ENCODE measurements at places on chromosomes 7 and 10. TPM values are rescaled to one million over a fixed set of nuclear protein-coding genes. Genes with fewer than 3 reads are reported as not detected.

Gene RET
- total RNA-seq, result 2.5 TPM

Gene FUOM
- 18.3 TPM for total RNA-seq

DNA sequence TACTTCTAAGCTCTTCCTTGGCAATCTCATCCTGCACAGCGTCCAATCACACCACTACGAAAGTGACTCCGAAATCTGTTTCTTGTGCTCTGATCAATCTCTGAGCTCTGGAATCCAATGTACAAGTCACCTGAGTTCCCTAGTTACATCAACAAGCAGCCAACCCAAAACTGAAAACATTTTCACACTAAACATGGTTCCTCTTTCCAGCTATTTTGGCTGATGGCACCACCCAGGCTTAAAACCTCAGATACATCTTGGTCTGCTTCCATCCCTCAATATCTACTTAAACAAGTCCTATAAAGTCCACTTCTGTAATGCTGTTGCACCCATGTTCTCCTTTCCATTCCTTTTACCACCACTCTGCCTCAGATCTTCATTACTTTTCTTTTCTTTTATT lies 3.6 kb downstream of the BLOC1S2 start:
- no peak overlapping the region for H3K27ac ChIP-seq
- H3K36me3 ChIP-seq, result peaks cover 14% of the 10 kb centered on the region
- no peak overlapping the region for H3K4me3 ChIP-seq
- peaks cover 24% of the 10 kb centered on the region for H3K4me1 ChIP-seq
- H3K27me3 ChIP-seq, result no peaks in the 10 kb centered on the region

Gene ELN
- 0.41 TPM for total RNA-seq

DNA sequence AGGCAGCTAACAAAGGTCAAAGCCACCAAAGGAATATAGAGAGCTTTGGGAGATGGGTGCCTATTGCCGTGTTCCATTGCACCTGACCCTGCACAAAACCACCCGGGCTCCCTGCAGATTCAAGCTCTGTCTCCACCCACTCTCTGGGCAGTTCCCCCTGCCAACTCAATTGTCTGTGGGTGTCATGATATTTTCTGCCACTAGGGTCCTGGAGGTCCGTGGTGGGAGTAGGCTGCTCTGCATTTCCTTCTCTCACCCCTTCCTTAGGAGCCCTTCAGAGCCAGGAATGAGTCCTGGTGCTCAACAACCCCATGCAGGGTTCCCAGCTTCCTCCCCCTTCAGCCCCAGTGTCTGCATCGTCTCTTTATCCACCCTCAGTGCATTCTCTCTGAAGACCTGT lies 34.1 kb downstream of the PNLIPRP2 start:
- H3K36me3 ChIP-seq, result peaks cover 3% of the 10 kb centered on the region
- peaks cover 9% of the 10 kb centered on the region for H3K27me3 ChIP-seq
- DNase-seq, result peak; percentile 31
- no peak overlapping the region for H3K27ac ChIP-seq
- peaks cover 4% of the 10 kb centered on the region for H3K4me1 ChIP-seq
- no peak overlapping the region for H3K4me3 ChIP-seq

Gene ANLN
- total RNA-seq, result 87.1 TPM

- no peaks in the 10 kb centered on the region for H3K36me3 ChIP-seq
- H3K4me3 ChIP-seq, result peak overlapping the region; percentile 95
- peaks cover 42% of the 10 kb centered on the region for H3K4me1 ChIP-seq
- peaks cover 20% of the 10 kb centered on the region for H3K27me3 ChIP-seq
These were observed 337 bp downstream of the TRIL start for GRCh38 chr7:28957751-28958234.

DNA sequence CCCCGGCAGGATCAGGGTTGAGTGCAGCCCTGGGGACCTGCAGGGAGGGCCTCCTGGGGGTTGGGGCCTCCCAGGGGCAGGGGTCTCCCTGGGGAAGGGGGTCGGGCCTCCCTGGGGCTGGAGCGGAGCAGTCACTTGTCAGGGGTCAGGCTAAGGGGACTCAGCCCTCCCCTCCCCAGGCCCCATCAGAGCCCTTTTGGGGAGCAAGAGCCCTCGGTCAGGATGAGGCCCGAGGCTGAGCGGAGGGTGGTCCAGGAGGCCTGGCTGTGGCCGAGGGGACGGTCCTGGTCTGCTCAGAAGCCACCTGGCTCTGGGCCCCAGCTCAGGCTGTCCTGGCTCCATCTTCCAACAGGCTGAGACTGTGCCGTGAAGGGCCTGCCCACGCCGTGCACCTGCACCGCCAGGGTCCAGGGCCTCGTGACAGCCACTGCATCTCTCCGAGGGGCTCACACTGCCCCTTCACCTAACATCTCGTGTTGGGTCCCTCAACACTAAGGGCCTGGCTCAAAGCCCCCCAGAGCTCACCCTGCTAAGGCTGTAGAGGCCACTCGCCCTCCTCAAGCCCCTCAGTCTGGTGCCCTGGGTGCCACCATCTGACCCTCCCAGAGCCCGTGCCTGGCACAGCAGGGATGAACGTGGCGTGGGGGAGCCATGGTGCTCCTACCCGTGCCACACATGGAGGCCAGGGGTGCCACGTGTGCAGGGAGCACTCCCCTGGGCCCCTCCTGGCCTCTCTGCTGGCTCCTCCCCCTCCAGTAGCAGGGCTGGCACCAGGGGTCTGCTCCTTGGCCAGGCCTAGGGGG lies 12.9 kb downstream of the BHLHA15 start:
- no peak for DNase-seq
- H3K27me3 ChIP-seq, result no peaks in the 10 kb centered on the region
- H3K4me1 ChIP-seq, result peaks cover 2% of the 10 kb centered on the region

Gene KLF14
- not detected for total RNA-seq

- peaks cover 10% of the 10 kb centered on the region for H3K4me1 ChIP-seq
- H3K4me3 ChIP-seq, result no peak overlapping the region
- no peak for DNase-seq
These were observed 61.1 kb downstream of the CHST15 start for GRCh38 chr10:124032087-124032935.

DNA sequence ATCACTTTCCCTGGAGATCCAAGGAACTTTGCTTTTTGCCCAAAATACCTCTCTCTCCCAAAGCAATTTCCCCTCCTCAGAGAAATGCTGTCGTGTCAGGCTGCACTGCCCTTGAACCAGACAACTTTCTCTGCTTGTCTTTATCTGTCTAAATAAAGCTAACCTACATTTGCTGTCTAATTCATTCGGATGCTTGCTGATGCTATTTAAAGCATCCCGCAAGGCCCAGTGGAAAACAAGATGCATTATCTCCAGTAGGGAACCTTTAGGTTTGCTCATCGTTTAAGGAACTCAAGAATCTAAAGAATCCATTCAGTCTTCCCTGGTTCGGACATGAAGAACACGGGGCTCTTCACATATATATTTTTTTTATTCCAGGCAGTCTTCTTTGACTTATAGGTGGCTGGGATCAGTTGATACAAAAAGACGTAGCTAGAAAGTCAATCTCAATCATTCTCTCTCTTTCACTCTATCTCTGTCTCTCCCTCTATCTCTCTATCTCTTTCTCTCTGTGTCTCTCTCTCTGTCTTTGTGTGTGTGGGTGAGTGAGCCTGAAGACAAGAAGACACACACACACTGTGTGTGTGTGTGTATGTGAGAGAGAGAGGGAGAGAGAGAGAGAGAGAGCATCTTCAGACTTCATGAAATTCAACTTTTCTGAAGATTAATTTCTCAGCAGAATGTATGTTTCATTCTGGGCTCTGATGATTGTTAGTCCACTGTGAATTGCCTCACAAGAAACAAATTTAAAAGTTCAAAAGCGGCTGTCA lies 92.8 kb upstream of the MKLN1 start:
- H3K4me3 ChIP-seq, result no peak overlapping the region
- H3K27me3 ChIP-seq, result no peaks in the 10 kb centered on the region
- H3K4me1 ChIP-seq, result peaks cover 6% of the 10 kb centered on the region
- DNase-seq, result no peak
- H3K36me3 ChIP-seq, result no peaks in the 10 kb centered on the region

GRCh38 chr7:49926720-49927119 lies 153.3 kb downstream of the VWC2 start:
- DNase-seq, result no peak
- H3K27ac ChIP-seq, result no peak overlapping the region
- no peaks in the 10 kb centered on the region for H3K27me3 ChIP-seq
- no peaks in the 10 kb centered on the region for H3K4me1 ChIP-seq
- peaks cover 7% of the 10 kb centered on the region for H3K36me3 ChIP-seq

DNA sequence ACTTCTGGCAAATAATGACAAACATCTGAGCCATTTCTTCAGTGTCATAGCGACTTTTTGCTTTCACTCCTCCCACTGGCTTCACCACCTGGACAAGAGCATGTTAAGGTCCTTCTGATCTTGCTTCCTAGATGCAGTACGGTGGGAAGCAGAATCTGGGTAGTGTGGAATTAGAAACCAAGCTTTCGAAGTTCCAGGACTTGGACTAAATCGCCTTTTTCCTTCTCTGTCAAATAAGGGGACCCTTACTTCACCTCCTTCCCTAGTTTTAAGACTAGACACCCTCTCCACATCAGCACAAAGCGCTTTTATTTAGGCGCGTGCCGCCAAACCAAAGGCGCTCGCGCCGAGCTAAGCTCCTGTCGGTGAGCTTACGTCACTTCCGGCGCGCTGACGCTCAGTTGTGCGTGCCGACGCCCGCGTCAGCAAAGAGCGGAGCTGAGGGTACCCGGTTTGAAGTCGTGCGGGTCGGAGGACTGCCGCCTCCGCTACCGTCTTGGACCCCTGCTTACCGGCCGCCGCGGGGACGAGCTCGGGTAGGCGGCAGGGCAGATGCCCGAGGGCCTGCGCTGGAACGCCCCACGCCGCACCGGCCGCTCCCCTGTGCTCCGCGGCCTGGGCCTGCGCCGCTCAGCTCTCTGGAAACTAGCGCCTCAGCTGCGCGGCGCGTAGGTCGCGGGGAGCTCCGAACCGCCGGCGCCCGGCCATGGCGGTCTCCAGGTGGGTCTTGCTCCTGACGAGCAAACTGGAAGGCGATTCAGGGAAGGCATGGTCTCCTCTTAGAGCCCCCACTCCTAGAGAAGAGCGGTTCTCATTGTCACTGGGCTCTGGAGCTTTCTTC lies at the start of gene BTAF1:
BTAF1 (plus strand) TSS at position 400 of the 841 bp plus-strand sequence; CDS start at position 707, 307 bp downstream.
- peak; percentile 80 for DNase-seq
- peaks cover 41% of the 10 kb centered on the region for H3K4me1 ChIP-seq
- H3K4me3 ChIP-seq, result peak within 1 kb of the TSS; percentile 97
- H3K27me3 ChIP-seq, result no peaks in the 10 kb centered on the region

- H3K27ac ChIP-seq, result no peak overlapping the region
- no peaks in the 10 kb centered on the region for H3K36me3 ChIP-seq
- DNase-seq, result no peak
These were observed 119.0 kb upstream of the EEPD1 start for GRCh38 chr7:36034020-36034419.

Gene FLNC
- total RNA-seq, result 5.6 TPM

GRCh38 chr7:27155816-27156507 lies 513 bp downstream of the HOXA7 start:
- peak overlapping the region; percentile 92 for H3K27ac ChIP-seq
- peaks cover 98% of the 10 kb centered on the region for H3K27me3 ChIP-seq
- DNase-seq, result no peak
- H3K4me1 ChIP-seq, result peaks cover 30% of the 10 kb centered on the region
- H3K4me3 ChIP-seq, result peak overlapping the region; percentile 95

DNA sequence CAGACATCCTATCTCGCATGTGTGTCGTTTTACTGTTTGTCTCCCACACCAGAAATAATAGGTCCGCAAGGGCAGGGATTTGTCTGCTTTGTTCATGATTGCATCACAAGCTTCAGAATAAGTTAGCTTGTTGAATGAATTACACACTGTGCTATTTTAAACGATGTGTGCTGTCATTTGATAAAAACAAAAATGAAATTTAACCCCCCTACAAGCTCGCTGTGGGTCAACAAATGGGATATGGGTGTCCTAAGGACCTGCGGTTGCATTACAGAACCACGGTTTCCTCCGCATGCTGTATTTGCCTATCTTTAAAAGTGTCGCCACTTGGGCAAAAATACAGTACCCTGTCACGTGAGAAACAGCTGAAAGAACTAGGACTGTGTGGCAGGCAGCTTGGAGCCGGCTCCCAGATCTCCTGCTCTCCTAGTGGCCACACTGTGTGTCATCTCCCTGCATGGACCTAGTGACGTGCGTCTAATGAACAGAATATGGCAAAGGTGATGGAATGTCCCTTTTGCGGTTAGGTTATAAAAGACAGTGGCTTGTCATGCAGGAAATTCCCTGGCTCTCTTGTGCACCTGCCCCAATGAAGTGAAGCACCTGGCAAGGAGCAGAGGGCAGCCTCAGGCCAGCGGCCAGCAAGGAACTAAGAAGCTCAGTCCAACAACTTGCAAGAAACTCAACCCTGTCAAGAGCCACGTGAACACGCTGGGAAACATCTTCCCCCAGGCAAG lies 32.9 kb upstream of the CRYGN start:
- H3K4me3 ChIP-seq, result no peak overlapping the region
- DNase-seq, result no peak
- peaks cover 51% of the 10 kb centered on the region for H3K4me1 ChIP-seq
- H3K27me3 ChIP-seq, result no peaks in the 10 kb centered on the region

Gene HMX2
- total RNA-seq, result not detected

Gene ZNF248
- total RNA-seq, result 11.7 TPM

DNA sequence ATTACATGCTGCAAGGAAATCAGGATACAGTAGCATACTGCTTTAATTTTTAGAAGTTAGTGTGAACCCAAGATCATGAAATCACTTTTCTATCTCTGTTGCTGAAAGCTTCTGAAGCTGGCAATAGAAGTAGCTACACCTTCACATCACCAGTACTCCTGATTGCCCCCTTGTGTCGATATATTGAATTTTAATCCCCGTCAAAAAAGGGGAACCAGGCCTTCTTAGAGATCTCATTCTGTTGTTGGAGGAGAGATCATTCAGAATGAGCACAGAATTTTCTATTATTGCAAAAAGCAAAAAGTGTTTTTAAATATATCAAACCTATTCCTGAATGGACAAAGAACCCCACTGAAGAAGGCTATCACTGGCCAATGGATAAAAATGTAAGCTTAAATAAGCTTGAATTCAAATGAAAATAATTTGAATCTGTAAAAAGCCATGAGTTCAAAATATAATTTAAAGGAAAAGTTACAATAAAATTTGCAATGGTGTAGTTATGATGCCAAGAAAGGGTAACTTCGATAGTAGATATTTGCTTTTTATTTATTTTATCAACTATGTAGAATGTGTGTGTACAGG lies 39.7 kb upstream of the TEX47 start:
- H3K36me3 ChIP-seq, result no peaks in the 10 kb centered on the region
- H3K4me3 ChIP-seq, result no peak overlapping the region
- H3K4me1 ChIP-seq, result no peaks in the 10 kb centered on the region
- H3K27ac ChIP-seq, result no peak overlapping the region

GRCh38 chr7:46385662-46386309 lies 464.7 kb upstream of the IGFBP3 start:
- H3K4me3 ChIP-seq, result no peak overlapping the region
- DNase-seq, result no peak
- no peaks in the 10 kb centered on the region for H3K27me3 ChIP-seq
- no peak overlapping the region for H3K27ac ChIP-seq
- no peaks in the 10 kb centered on the region for H3K36me3 ChIP-seq
- H3K4me1 ChIP-seq, result no peaks in the 10 kb centered on the region

GRCh38 chr10:69337296-69338132 lies 59.2 kb downstream of the HK1 start:
- H3K4me1 ChIP-seq, result peaks cover 50% of the 10 kb centered on the region
- peak overlapping the region; percentile 37 for H3K27ac ChIP-seq
- no peak for DNase-seq
- peak overlapping the region; percentile 39 for H3K4me3 ChIP-seq
- no peaks in the 10 kb centered on the region for H3K36me3 ChIP-seq
- H3K27me3 ChIP-seq, result no peaks in the 10 kb centered on the region

Data from neural crest cell (in vitro differentiated cells).